ENCODE measurements at places on chromosomes 2 and 18.
A peak's percentile ranks its signal among the peaks of the same experiment; 100 is the strongest.

DNA sequence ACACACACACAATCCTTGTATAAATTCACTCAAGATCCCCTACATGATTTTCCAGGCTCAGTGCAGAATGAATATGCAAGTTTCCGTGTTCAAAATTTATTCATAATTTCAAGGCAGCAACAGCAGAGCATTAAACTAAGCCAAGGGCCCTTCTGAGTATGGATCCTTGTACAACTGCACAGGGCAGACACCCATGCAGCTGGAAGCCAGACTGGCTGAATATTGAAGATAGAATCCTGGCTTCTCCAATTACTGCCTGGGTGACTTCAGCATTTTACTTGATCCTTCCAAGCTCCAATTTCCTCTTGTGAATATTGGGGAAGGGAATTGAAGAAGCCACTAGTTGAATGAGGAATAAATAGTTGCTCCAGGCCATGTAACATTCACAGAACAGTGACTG is 267.9 kb upstream of the REG3G start:
- DNase-seq: no peak

- DNase-seq: no peak
Observed at GRCh38 chr18:10659594-10659993, 133.8 kb downstream of the NAPG start.

- no peak for DNase-seq
Observed at GRCh38 chr2:176092270-176093144, at the start of gene HOXD13. Gene HOXD13, plus strand, starts transcription at chr2:176092721. Its CDS starts 170 bp downstream, at chr2:176092891.

- no peak for DNase-seq
Observed at GRCh38 chr2:26640781-26641564, at the start of gene CIB4. Gene CIB4, minus strand, starts transcription at chr2:26641366. Its CDS starts 52 bp downstream, at chr2:26641314.

DNA sequence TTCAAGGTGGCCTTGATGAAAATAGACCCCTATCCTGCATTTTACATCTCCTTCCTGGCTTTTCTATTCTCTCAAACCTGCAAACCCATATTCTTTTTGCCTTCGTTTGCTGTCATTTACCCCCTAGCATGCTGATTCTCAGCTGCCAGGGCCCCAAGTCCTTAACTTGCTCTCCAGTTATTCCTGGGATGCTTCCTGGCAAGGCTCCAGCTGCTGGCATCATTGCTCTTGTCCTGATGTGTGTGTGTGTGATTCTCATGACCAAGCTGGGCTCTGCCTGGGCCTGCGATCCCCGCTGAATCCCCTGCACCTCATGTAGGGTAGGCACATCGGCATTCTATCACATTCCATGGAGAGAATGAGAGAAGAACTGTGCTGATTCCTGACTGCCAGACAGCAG is 11.9 kb downstream of the NPAS2 start:
- no peak for DNase-seq

GRCh38 chr18:10430677-10431076 is 23.8 kb upstream of the APCDD1 start:
- no peak for DNase-seq

DNA sequence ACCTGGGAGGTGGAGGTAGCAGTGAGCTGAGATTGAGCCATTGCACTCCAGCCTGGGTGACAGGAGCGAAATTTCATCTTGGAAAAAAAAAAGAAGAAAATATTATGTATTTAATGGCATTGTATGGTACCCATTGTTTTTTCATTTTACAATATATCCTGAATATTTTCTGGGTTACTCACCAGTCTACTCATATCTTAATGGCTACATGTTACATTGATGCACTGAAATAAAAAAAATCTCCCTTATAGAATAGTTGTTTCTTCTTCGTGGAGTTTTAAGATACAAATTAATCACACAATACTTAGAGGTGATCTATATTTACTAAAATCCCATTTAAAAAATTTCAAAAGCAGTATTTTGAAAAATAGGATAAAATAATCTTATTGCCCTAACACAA is 66.3 kb upstream of the XPO1 start:
- DNase-seq: peak; percentile 30

GRCh38 chr2:73986085-73986681 is 1.5 kb downstream of the TET3 start:
- DNase-seq: no peak

GRCh38 chr2:121064186-121064585 is 220.8 kb downstream of the TFCP2L1 start:
- DNase-seq: no peak

GRCh38 chr18:6604573-6604941 is 125.0 kb upstream of the ARHGAP28 start:
- DNase-seq: no peak

DNA sequence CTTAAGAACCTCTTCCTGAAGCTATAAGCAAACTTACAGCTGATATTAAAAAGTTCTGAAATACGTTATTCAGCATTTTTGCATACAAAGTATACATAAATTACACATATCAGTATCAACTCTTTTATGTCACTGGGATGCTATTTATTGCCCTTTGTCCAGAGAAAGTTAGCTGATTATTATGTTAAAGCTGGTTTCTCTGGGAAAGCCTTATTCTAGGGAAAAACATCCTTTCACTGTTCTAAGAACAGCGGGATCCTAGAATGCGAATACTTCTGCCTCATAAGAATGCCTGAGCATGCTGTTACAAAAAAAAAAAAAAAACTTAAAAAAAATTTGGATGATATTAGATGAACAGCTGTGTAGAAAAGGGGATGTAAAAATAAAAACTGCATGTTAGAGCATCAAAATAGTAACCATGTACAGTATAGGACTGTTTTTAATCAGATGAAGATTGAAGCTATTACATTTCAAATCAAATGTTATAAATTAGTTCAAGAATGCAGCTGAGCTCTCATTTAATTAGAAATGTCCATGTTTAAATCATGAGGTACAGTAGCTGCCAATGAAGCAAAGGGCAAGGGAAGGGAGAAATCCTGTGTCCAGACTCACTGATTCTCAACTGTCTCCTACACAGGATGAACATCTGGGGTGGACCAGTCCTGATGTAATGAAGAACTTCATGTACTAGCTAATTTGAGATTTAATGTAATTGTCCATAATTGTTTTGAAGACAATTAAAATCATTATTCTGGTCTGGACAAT is 8.2 kb downstream of the FTCDNL1 start:
- DNase-seq: no peak

DNA sequence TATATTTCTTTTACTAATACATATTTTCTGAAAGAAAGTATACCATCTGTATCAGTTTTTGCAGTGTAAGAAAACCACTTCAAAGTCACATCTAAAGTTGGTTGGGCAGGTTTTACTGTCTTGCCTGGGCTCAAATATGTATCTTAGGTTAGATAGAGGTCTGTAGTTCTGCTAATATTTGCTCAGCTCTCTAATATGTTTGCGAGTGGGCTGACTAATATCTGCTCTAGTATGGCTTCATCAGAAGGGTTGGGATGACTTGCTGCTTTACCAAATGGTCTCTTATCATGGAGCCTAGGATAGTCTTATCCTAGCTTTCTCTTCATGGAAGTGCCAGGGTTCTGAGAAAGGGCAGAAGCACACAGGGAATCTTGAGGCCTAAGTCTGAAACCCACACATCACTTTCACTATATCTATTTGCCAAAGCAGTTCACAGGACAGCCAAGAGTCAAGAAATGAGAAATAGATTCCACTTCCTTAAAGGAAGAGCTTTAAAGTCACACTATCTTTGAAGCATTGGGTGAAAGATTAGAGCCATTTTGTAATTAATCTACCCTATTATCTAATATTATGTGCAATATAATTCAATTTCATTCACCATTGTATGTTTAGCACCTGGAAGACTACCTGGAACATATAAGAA is 610.0 kb downstream of the KCNJ3 start:
- DNase-seq: no peak

DNA sequence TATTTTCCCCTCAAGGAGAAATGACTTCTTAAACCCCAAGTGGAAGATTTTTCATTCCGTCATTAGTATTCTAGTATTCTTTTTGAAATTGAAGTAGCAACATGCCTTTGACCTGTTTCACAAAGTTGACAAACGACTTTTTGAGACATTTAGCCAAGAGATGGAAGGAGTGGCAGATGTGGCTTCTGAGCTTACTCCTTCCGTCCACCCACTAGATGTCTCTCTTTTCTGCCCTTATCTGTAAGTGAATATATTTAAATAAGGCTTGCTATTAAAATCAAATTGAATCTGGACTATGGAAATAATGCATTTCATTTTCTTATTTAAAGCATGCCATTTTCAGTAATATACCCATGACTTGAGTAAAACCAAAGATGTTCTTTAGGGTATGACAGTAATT is 74.1 kb downstream of the ACTR3 start:
- DNase-seq: no peak

- no peak for DNase-seq
Observed at GRCh38 chr18:56726906-56727305, 75.7 kb downstream of the WDR7 start.

- no peak for DNase-seq
Observed at GRCh38 chr2:46227674-46228289, 69.4 kb upstream of the EPAS1 start.

DNA sequence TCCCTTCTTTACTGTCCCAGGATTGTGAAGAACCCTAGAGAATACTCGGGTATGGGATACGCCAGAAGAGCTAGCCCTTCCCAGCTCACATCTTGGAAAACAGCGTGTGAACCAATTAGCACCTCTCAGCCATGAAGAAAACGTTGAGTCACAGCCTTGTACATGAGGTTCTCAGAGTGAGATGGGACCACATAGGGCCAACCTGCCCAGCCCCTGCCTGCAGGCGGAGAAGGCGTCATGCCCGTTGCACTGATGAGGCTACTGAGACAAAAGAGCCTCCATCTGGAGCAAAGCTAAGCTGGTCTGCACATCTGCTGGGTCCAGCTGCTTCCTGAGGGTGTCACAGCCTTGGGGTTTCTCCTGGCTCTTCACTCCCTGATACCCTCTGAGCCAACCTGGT is 92.2 kb downstream of the LBH start:
- DNase-seq: no peak

GRCh38 chr18:3054780-3055179 is 41.8 kb upstream of the LPIN2 start:
- no peak for DNase-seq

GRCh38 chr2:212385241-212385640 is 153.4 kb downstream of the ERBB4 start:
- DNase-seq: no peak

DNA sequence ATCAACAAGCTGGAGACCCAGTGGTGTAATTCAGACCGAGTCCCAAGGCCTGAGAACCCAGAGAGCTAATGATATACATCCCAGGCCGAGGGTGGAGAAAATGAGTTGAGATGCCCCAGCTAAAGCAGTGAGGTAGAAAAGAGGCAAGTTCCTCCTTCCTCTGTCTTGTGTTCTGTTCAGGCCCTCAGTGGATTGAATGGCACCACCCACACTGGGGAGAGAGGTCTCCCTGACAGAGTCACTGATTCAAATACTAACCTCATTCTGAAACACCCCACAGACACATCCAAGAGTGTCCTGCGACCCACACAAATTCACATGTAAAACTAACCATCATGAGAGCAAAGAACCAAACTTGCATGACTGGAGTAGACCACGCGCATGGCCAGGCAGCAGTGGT is 215.3 kb downstream of the ANAPC1 start:
- no peak for DNase-seq

DNA sequence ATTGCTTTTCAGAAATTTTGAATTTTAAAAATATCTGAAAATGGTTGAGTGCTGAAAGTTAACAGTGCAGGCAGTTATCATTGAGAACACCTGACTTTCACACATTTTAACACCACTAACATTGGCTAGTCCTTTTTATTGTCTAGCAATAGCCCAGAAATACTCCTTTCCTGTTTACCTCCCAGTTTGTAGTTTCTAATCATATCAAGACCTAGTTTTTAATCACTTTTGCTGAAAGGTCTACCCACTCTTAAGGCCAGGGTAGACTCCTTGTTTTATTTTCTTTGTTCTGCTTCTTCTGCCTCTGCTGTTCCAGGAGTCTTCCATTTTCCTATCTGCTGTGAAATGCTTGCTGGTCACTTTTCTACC is 72.1 kb downstream of the UBE2E3 start:
- no peak for DNase-seq

DNA sequence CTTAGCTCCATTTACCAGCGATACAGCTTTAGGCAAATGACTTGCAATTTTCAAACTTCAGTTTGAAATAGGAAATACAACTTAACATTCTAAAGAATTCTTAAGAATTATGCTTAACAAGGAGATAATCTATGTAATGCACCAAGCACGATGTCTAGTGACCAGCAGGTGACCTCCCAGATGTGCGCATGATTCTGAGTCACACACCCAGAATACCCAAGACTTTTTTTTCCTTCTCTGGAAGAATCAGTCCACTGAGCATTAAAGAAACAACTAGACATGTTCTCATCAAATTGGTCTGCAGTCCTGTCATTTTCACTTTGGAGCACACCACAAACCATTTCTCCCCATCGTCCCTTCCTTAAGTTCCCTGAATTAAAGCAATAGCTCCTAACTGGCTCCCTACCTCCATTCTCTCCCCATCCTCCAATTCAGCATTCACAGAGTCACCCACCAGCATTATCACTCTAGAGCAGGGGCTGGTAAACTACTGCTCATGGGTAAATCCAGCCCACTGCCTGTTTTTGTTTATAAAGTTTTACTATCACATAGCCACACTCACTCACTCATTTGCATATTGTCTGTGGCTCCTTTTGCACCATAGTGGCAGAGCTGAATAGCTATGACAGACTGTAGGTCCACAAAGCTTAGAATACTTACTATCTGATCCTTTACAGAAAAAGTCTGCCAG is 13.2 kb downstream of the EVA1A start:
- DNase-seq: peak; percentile 70

GRCh38 chr2:235719146-235719942 is 225.5 kb downstream of the AGAP1 start:
- peak; percentile 36 for DNase-seq

- no peak for DNase-seq
Observed at GRCh38 chr2:191066919-191067233, 52.9 kb upstream of the STAT1 start.

DNA sequence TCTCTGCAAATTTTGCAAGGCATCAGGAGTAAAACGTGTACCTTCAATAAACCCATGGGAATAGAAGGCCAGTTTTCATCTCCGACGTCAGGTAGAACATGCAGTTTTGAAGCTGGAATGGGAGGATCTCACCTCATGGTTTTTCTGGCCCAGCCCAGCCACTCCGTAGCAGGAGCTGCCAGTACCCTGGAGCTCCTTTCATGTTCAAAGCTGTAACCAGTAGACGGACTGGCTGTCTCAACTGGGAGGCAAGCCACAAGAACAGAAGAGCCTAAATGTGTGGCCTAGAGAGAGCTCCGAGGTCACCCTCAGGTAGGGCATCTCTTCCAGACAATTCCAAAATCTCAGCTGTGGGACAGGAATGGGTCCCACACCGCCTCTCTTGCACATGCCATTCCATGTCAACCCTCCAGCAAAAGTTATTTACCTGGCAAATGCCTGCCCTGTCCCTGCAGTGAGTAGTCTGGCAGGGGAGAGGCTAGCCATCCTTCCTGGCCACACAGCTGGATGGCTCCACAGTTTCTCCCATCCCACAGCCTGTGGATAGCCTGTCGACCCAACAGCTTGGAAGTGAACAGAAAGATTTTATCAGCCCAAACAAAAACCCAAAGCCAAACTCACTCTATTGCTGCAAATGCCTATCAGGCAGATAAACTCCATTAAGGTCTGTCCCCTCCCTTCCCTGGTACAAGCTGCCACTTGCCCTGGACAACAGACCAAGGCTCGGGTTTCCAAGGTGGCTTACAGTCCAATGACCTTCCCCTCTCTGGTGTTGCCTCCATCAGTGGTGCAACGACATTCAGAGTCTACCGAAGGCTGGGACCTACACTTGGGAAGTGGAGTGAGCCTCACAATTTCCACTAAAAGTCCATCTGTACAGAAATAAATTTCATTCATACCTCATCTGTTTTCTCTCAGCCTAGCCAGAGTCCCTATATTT is 27.8 kb downstream of the CRACDL start:
- DNase-seq: no peak

GRCh38 chr2:437180-437579 is 149.3 kb upstream of the ALKAL2 start:
- DNase-seq: no peak

GRCh38 chr2:234425639-234426603 is 71.0 kb downstream of the ARL4C start:
- DNase-seq: no peak

Data from foreskin fibroblast (primary cell).